Activated CD8-positive, alpha-beta memory T cell treated with anti-CD3 and anti-CD28 coated beads for 1 hour (primary cell): ENCODE measurements at places on chromosomes 11 and 22.

DNA sequence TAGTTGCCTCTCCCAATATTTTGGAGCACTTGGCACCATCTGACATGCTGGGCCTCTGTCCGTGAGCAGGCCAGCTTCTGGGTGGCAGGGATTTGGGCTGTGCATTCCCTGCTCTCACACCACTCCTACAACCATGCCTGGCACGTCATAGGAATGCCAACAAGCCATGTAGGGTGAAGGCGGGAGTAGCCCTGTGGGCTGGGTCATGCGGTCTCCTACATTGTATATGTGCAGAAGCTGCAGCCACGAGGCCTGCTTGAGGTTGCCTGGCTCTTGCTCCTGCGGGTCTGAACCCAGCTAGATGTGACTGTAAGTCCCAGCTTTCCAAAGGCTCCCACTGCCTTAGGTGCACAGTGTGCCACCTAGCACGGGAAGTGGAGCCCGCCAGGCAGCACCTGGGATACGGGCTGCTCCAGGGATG lies 14.5 kb downstream of the MYEOV start:
- no peak for DNase-seq

DNA sequence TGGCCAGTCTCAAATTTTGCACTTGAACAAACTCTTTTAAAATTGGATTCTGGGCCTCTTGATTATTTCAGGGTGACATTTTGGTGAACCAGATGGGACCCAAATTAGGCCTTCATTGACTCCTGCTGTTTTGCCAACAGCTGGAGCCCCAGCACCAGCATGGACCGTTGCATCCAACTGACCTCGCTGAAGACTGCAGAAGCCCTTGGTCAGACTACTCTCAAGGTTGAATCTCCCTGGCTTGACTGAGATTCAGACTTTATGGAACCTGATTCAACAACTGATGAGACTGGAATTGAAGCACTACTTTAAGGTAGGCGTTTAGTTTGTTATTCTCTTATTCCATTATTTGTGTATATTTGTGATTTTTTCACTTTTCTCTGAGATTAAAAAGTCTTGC lies 41.7 kb downstream of the NARS2 start:
- DNase-seq, result no peak

DNA sequence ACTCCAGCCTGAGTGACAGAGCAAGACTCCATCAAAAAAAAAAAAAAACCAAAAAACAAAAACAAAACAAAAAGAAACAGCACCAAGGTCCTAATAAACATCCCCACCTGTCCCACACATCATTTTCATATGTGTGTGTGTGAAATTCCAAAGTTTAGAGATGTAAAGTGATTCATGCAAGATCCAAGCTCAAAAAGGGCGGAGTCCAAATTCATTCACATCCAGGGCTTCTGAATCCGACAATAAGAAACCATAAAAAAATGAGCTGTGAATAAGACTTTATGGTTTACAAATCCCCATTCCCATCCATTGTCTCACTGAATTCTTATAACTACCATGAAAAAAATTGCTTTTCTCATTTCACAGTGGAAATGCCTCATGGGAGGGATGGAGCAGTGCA lies 30.9 kb upstream of the IGSF22 start:
- DNase-seq, result no peak

DNA sequence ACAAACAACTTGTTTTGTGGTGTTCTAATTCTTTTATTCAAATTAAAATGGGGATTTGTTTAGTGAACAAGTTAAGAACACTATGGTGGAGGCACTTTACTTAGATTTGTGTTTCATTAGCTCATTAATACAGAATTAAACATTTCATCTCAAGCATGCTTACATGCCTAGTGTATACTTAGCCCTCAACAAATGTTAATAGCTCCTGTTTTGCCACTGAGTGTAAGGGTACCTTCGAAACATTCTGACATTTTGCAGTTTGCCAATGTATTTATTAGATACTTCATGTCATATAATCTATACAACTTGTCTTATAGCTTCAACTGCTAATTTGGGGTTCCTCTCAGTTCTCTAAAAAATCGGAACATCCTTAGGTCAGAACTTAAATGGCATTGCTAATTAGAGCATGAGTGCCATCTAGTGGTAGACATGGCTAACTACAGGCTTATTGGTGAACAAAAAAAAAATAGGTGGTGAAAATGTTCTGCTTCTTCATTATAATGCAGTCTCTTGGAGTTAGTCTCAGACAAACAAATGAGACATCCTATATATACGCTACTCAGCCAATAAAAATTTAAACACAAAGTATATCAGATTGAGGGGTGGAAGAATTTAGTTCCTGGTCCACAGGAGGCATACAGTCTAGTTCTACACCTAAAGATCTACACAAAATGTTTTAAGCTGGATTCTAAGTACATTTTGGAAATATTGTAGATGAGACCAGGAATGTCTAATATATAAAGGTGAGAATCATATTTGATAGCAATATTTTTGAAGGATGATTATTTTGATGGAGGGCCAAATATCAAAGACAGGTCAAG lies 4.9 kb upstream of the CNTN5 start:
- no peak for DNase-seq

DNA sequence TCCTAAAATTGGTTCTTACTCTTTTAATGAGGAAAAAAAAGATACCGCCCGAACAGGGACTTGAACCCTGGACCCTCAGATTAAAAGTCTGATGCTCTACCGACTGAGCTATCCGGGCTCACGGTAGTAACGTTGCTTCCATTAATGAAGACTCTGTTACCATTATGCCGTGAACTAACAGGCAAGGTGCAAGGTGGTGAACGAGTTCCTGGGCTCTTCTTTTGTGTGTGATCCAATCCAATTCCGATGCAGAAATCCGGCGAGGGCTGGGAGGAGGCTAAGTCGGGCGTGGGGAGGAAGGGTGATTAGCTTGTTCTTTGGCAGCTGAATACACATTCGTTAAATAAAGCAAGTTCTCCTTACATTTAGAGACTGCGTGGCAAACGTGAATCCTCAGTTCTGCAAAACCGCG lies 49.0 kb downstream of the OR4D9 start:
- DNase-seq, result peak; percentile 26

DNA sequence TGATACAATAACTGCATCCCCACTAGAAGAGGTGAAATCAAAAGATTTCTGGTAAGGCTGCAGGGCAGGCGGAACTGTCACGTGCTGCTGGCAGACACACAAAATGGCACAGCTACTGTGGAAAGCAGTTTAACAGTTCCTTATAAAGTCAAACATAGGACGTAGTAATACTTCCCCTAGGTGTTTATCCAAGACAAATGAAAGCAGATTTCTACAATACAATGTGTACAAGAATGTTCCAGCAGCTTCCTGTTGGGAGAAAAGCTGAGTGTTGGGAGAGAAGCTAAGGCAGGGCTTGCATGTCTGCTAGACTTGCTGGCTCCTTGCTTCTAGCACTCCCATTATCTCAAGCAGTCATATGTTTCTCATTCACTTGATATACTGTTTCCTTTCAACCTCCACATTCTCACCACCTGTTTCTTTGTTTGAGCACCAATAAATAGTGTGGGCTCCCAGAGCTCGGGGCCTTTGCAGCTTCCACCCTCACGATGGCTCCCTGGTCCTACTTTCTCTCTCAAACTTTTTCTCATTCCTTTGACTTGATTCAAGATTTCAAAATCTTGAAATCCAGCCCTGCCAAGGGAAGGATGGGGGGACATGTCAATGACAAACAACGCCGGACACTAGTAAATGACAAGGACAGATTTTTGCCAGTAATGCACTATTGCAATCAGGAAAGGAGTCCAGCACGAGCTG lies 21.2 kb upstream of the IL17RA start:
- DNase-seq, result no peak

GRCh38 chr22:19877626-19878339 lies 23.1 kb upstream of the GNB1L start:
- DNase-seq, result no peak
